ENCODE measurements at places on chromosomes 16 and 17.

DNA sequence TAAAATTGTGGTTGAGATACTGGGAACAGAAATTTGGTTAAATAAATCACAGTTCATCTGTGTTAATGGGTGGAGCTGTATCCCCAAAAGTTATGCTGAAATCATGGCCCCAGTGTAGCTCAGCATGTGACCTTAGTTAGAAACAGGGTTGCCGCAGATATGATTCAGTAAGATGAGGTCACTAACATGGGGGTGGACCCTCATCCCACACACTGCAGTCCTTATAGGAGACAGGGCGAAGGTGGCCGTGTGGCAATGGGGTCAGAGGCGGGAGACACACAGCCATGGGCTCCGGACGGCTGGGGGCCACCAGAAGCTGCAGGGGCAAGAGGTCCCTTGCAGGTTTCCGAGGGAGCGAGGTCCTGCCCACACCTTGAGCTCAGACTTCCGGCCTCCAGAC, 10.7 kb downstream of the GALNS start:
- DNase-seq: no peak

DNA sequence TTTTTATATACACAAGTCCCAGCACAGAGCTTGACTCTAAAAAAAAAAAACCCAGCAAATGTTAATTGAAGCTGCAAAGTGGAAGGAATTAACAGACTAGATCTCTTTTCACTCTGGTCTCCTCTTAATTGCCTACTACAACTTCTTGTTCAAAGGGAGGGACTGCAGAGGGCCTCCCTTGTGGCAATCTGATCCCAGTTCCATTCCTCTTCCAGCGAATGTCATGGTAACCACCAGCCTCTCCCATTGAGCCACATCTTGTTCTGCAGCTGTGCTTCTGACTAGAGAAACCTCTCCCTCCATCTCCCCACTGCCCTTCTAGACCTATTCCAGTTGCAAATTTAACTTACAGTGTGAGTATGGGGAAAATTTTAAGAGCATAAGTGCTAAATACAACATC, 5.9 kb downstream of the SUPT6H start:
- DNase-seq: no peak

- DNase-seq: no peak
Measured at GRCh38 chr17:48704361-48705248, 17.7 kb downstream of the PRAC1 start.

GRCh38 chr17:48540213-48540612, 4.7 kb downstream of the HOXB2 start:
- no peak for DNase-seq

DNA sequence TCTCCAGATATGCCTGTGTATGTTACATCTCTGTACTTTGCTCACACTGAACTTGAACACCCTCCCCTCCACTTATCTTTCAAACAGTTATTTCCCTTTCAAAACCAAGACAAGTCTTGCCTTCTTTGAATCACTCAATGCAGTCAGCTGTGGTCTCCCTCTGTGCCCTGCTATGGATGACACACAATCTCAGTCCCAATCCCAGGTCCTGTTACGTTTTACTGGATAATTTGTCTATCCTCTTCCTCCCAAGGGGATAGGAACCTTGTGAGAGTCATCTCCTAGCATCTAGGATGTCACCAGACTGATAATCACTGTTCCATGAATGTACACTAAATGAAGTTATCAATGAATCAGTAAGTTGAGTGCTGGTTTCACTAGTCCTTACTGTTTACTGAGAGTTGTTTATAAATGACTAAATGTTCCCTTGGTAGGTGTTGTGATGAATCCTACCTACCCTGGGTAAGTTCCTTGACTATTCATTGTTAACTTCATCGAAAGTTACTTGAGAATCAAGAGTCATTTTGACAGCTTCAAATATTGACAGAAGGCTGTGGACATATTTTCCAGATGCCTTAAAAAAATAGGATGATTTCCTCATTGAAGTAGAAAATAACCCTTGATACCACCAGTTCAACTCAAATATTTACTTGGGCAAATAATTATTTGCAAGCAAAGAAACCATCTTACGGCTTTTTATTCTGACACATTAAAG, 244.9 kb downstream of the PRKCA start:
- no peak for DNase-seq

DNA sequence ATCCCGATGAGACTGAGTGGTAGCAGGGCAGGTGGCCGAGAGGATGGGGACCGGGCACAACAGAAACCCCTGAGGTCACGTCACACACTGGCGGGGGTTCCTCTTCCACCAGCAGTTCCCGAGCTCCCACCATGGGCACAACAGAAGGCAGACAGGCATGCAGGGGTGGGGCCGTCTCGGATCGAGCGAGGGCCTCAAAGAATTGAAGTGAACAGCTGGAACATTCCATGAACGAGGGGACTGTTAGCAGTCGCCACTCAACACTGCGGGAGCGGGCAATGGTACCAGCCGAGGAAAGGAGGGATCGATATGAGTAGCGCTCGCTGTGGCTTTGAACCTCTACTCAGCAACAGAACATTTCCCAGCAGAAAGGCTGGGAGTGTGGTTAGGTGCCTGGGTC, 5.3 kb downstream of the CEP131 start:
- no peak for DNase-seq

DNA sequence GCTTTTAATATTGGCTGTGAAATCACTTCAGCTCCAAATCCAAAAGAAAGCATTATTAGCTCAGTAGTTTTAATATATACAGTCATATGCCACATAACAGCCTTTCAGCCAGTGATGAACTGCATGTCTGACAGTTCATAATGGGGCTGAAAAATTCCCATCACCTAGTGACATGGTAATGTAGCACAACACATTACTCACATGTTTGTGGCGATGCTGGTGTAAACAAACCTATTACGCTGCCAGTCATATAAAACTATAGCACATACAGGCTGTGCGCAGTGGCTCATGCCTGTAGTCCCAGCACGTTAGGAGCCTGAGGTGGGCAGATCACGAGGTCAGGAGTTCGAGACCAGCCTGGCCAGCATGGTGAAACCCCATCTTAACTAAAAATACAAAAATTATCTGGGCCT, 92.2 kb downstream of the TUBD1 start:
- DNase-seq: no peak

DNA sequence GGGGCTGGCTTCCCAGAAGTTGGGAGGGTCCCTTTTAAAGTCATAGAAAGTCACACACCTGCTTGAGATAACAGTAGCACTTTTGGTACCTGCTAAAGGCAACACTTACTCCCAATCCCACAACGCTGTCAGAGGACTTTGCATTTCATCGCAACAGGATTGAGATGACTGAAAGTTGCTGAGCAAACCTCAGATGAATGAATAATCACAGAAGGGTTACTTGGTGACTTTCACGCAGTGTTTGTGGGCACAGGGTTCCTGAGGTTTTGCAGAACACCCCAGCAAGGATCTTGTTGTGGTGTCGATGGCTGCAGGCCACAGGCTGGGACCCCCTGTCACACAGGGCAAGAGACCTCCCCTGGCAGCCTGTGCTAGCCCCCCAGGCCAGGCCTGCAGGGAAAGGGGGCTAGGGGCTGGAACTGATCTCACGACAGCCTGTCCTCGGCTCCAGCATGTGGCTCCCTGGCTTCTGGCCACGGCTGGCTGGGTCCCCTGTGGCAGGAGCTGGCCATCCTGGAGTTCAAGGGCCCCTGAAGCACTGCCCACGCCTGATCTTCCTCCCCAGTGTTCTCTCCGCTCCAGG, 79.4 kb upstream of the CBX4 start:
- no peak for DNase-seq

- DNase-seq: no peak
Measured at GRCh38 chr17:42212382-42212781, 18.1 kb upstream of the GHDC start.

DNA sequence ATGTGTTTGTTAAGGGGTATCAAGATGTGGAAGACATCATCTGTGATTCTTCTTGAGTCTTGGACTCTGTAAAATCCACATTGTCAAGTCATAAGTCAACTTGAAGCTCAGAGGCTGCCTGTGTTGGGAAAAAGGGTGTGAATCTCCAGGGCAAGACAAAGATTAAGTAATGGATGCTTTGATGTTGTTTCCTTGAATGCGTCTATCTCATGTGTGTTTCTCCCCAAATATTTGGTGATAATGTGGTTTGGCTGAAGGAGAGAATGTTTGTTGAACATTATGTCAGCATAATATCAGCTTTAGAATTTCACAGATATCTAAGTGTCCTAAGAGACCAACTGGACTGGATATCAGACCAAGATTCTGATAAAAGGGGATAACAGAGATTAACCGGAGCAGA, 24.1 kb upstream of the KCNJ16 start:
- no peak for DNase-seq

DNA sequence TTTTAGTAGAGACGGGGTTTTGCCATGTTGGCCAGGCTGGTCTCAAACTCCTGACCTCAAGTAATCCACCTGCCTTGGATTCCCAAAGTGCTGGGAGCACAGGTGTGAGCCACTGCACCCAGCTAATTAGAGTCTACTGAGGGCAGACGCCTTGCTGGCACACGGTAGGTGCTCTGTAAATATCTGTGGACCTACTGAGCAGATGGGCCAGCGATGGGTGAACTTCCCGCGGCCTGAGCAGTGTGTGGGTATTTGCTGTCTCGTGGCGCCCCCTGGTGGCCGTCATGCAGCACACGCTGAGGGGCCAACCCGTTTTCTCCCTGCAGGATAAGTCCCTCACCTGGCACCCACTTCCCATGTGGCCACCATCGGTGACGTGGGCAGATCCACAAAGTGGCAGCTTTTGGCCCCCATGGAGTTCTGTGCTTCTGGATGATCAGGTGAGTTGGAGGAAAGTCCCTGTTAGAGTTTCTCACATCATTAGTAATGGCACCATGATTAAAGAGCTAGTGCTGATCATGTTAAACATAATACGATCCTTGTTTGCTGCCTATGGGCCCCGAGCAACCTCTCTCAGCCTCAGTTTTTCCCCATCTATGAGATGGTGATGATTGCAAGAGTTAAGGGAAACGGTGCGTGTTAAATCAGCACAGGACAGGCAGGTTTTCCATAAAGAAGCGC, 40.7 kb downstream of the ZDHHC7 start:
- DNase-seq: peak; percentile 72

DNA sequence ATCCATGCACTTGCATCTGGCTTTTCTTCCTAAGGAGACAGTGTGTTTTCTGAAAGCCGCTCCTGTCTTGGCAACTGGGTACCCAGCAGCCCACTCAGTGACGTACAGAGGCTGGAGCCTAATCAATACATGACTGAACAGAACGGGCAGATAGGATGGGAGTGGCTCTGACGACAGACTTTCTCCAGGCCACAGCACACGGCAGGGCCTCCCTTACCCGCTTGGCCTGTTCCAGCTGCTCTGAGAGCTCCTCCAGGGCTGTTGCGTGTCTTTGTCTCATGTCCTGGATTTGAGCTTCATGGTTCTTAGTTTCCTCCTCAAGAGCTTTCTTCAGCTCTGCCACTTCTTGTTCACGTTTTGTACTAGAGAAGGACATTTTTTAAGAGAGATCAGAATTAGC, 64.9 kb downstream of the NDEL1 start:
- no peak for DNase-seq

- no peak for DNase-seq
Measured at GRCh38 chr16:7182510-7183109, 150.0 kb upstream of the RBFOX1 start.

DNA sequence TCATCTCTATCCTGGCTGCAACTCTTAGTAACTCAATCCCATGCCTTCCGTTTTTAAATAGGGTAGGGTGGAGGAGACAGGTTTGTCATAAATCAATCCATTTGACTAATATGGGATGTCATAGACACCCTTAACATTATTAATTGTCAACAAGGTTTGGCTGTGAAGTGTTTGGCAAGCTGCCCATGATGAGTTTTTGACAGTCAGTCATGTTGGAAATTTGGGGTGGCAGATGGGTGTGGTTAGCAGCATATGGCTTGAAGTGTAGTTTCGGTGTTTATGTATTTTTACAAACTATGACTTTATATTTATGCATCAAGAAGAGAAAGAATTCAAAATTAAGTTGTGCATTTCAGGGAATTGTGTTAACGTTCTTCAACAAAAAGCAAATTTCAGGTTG, 221.8 kb upstream of the CDH5 start:
- DNase-seq: no peak

GRCh38 chr17:32622540-32622939, 135.7 kb downstream of the CDK5R1 start:
- DNase-seq: no peak

DNA sequence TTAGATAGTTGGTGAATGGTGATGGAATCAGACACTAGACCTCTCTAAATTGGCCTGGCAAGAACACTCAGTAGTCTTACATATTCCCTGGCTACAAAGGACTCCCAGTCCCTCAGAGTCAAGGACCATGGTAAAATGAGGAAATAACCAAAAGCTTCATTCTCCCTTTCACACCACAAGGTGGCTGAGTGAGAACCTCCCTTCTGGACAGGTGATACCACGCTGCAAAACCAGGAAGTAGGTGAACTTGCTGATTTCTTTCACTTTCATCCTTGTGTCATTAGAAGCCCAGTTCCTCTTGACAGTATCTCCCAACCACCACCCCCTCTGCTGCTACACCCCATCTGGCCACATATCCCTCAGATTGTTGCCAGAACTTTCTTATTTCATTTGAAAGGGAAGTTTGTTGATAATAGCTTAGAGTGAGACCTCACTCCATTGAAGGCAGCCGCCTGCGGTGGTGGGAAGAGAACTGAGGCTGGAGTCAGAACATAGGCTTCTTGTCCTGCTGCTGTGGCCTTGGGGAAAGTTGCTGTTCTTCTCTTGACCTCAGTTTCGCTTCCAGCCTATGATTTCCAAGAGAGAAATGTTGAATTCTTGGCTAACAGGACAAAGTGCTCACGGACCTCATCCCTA, 290.6 kb upstream of the CCL2 start:
- DNase-seq: no peak

DNA sequence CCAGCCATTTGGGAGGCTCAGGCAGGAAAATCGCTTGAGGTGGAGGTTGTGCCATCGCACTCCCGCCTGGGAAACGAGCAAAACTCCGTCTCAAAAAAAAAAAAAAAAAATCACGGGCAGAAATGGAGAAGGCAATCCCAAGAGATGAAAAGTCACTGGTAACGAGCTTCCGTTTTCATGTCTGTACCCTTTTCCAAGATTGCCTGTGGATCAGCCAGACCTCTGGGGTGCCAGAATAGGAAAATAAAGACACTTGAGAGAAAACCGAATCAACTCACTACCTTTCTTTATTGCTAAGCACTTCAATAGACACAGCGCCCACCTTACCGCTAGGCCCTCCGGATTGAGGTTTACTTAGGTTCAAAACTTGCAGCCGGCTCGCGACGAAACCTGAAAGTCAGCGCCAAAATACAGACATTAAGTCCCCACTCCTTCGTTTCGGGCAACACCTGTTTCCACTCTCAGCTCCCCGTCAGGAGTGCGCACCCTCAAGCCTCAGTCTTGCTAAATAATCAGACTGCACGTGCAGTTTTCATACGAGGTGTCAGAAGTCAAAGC, 970 bp upstream of the TRAF7 start:
- peak; percentile 43 for DNase-seq

Data from stimulated activated CD4-positive, alpha-beta T cell treated with anti-CD3 and anti-CD28 coated beads, Interleukin-1b, Interleukin-23, amount 100 ng/mL, for 4 hours (primary cell).